ENCODE measurements at places on chromosomes 2 and 18.

DNA sequence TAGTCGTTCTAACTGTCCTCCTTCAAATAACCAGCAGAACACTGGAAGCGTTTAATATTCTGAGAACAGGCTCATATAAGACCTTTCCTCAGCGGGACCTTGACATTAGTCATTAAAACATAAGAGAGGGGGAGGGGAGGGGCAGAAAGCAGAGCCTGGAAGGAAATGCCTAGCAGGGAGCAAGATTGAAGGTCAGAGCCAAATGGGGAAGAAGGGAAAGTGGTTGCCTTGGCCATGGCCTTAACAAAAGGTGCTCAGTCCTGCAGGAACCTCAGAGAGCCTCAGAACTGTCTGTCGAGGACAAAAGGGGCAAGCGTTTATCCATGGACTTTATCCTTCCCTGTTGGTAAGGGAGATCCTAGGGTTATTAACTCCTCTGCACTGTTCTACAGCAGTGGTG is 856 bp upstream of the PLA2R1 start:
- no peak for DNase-seq

- DNase-seq = no peak
Measured at GRCh38 chr2:86302320-86302719, 35.1 kb downstream of the REEP1 start.

DNA sequence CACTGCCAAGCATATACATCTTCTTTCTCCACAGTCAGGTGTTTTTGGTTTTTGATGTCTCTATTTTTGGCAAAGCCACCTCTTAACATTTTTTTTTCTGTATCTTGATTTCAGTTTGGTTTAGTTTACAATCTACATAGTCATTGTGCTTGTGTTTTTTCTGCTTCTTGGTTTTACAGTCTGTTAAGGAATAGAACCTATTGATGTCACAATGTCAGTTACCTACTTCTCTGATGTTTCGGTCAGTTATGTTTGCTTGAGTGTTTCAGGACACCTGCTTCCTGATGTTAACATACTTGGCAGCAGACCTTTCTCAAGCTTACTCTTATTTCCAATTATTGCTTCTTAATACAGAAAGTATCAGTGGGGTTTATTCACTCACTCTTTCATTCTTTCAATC is 253.3 kb downstream of the SPAG16 start:
- DNase-seq = no peak

DNA sequence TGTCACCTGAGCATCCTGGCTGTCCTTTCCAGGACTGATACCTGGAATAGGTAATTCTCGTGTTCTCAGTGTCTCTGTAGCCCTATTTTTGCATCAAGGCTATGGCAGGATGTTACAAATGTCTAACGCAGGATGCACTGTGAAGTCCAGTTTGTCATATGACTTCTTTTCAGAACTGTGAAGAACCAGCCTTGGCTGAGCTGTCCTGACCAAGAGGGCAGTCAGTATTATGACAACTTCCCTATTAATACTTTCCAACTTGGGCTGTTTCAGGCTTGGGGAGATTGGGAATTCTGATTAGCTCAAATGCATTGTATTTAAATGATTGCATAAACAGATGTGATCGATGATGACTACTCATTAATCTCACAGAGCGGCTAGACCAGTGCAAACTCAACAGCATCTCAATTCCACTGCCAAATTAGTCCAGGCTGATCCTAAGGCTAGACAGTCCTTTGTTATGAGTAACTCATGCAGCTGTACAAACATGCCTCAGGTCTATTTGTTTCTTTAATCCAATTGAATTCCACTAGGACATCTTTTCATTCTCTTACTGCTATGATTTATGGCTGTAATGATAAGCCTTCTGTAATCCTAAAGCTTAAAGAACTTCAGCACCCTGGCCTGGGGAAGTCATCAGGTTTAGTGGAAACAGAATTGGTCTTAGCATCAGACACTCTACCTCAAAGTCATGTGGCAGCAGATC is 331.6 kb downstream of the KCNS3 start:
- no peak for DNase-seq

DNA sequence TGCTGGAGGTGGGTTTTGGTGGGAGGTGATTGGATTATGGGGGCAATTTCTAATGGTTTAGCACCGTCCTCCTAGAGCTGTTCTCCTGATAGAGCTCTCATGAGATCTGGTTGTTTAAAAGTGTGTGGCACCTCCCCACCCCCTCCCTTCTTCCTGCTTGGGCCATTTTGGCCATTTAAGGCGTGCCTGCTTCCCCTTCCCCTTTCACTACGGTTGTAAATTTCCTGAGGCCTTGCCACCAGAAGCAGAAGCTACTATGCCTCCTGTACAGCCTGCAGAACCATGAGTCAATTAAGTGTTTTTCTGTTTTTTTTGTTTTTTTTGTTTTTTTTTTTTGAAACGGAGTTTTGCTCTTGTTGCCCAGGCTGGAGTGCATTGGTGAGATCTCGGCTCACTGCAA is 335.7 kb upstream of the HS6ST1 start:
- DNase-seq = peak; percentile 97

Data from MV-4-11 (cell line).